Spleen (tissue), 13 donors: ENCODE measurements at places on chromosomes 5 and 9. TPM values are rescaled to one million over a fixed set of nuclear protein-coding genes. Genes with fewer than 3 reads are reported as not detected.
A peak's percentile ranks its signal among the peaks of the same experiment; 100 is the strongest.

RNF183 gene
- polyA plus RNA-seq, result 0.08 TPM

DNA sequence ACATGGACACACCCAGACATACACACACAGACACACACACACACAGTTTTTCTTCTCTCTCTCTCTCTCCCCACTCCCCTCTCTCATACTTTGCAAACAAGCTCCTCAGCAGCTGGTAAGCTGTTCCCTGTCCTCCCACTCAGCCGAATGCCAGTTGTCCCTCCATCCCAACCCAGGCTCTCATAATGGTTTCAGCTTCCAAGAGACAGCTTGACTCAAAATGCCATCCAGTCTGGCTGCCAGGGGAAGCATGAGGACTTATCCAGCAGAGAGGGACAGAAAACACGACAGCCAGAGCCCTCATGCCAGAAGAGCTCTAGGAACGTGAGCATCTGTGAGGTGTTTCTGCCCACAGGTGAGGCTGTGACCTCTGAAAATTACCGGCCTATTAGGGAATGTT is 112.6 kb upstream of the SPDL1 start:
- no peaks in the 10 kb centered on the region for H3K4me1 ChIP-seq
- H3K27ac ChIP-seq, result no peak overlapping the region
- no peak for DNase-seq
- no peak overlapping the region for H3K4me3 ChIP-seq
- no peaks in the 10 kb centered on the region for H3K36me3 ChIP-seq

DNA sequence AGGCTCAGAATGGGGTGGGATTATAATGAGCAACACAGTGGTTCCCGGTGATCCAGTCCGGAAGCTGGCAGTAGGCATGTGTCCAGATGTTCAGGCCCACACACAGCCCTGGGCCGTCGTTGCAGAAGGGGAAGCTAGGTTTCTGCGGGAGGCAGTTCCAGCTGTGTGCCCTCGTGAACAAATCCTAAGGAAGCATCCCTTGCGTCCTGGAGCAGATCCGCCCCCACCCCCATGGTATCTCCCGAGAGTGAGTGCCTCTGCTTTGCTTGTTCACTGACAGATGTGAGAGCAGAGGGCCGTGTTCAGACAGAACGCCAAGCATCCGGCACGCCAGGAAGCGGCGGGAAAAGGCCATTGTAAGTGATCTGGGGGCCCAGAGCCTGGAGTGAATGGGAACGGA is 104.8 kb downstream of the PDE6A start:
- no peaks in the 10 kb centered on the region for H3K4me1 ChIP-seq
- no peak overlapping the region for H3K4me3 ChIP-seq
- H3K36me3 ChIP-seq, result peaks cover 4% of the 10 kb centered on the region
- no peaks in the 10 kb centered on the region for H3K27me3 ChIP-seq
- no peak overlapping the region for H3K27ac ChIP-seq

DNA sequence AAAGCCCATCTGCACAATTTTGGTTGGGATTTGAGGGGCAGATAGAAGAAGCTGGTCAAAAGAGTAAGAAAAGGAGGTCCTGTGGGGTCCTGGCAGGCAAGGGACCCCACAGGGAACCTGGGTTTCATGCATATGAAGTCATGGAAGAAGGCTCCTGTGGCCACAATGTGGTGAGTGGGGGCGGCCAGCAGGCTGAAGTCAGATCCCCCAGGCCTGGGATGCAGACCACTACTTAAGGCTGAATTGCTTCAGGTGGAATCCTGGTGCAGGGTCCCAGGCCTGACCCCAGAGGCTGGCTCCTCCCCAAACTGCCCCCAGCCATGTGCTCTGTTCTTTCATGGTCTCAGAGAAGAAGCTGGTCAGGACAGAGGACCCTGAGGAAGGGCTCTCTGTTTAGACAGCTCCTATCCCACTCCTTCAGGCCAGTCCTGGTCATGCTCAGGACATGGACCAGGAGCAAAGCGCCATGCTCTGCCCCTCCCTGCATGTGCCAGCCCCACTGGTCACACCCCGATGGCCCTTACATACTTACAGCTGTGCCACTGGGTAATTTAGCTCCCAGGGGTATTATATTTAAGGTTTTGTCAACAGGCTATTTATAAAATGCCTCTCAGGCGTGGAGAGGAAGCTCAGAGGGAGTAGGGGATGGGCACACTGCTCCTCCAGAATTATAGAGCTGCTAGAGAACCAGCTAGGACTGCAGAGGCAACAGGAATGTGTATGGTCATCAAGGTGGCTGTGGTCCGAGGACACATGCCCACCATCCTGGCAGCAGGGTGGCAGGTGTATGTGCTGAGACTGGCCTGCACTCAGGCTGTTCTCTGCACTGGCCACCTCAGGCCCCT is 33.4 kb downstream of the C5orf15 start:
- peak overlapping the region; percentile 88 for H3K27ac ChIP-seq
- no peaks in the 10 kb centered on the region for H3K27me3 ChIP-seq
- H3K4me1 ChIP-seq, result peaks cover 61% of the 10 kb centered on the region
- H3K36me3 ChIP-seq, result no peaks in the 10 kb centered on the region
- peak; percentile 87 for DNase-seq

GRCh38 chr5:169850409-169850808 is 129.9 kb downstream of the INSYN2B start:
- no peak overlapping the region for H3K27ac ChIP-seq
- H3K27me3 ChIP-seq, result no peaks in the 10 kb centered on the region
- no peaks in the 10 kb centered on the region for H3K4me1 ChIP-seq
- H3K36me3 ChIP-seq, result no peaks in the 10 kb centered on the region
- H3K4me3 ChIP-seq, result no peak overlapping the region

DNA sequence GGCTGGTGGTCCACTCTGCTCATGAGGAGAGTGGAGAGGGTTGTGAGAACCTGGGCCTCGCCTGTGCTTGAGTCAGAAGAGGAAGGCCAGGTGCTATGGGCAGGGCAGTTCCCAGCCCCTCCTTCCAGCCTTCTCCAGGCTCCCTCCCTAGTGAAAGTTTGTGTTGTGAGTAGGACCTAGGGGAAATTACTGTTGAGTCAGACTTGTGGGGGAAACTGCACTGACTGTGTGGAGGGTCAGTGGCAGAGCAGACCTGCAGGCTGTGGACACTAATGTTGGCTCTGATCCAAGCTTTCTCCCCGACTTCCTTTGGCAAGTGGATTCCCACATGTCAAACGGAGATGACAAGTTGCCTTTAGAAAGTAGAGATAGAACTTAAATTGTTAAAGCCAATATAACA is 102.6 kb downstream of the ARHGAP26 start:
- no peak for DNase-seq
- H3K27ac ChIP-seq, result no peak overlapping the region
- peaks cover 56% of the 10 kb centered on the region for H3K4me1 ChIP-seq
- H3K4me3 ChIP-seq, result no peak overlapping the region
- H3K36me3 ChIP-seq, result no peaks in the 10 kb centered on the region
- H3K27me3 ChIP-seq, result no peaks in the 10 kb centered on the region

DNA sequence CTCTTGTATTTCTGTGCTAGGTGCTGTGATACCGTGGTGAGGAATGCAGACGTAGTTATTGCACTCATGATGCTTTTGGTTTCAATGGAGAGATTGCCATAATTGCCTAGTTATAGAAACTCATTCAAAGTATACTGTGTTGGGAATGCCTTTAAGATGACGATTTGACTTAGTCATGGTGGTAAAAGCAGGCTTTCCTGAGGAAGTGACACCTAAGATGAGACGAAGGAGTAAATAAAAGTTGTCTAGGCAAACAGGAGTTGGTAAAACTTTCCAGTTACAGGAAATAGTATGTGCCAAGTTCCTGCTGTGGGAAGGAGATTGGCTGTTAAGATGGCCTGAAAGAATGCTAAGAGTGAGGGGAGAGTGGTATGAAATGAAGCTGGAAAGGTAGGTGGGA is 48.1 kb downstream of the FOCAD start:
- H3K36me3 ChIP-seq, result no peaks in the 10 kb centered on the region
- peaks cover 5% of the 10 kb centered on the region for H3K4me1 ChIP-seq
- H3K27ac ChIP-seq, result no peak overlapping the region
- H3K4me3 ChIP-seq, result no peak overlapping the region
- no peak for DNase-seq

DNA sequence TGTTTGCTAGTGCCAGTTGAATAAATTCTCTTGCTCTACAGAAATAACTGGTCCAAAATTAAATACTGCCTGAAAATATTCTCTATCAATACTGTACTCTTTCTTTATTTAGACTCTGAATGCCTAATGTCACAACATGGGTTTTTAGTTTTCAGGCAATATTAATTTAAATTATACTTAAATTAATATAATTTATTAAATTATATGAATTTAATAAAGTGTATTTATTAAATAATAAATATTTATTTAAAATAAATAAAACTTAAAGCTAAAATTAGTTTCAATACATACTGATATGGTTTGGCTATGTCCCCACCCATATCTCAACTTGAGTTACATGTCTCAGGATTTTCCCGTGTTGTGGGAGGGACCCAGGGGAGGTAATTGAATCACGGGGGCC is 146.0 kb downstream of the PRR16 start:
- H3K4me1 ChIP-seq, result no peaks in the 10 kb centered on the region
- no peak for DNase-seq
- no peak overlapping the region for H3K27ac ChIP-seq
- no peaks in the 10 kb centered on the region for H3K27me3 ChIP-seq
- no peaks in the 10 kb centered on the region for H3K36me3 ChIP-seq
- no peak overlapping the region for H3K4me3 ChIP-seq
